ENCODE measurements at places on chromosomes 16 and 17.
A peak's percentile ranks its signal among the peaks of the same experiment; 100 is the strongest.

DNA sequence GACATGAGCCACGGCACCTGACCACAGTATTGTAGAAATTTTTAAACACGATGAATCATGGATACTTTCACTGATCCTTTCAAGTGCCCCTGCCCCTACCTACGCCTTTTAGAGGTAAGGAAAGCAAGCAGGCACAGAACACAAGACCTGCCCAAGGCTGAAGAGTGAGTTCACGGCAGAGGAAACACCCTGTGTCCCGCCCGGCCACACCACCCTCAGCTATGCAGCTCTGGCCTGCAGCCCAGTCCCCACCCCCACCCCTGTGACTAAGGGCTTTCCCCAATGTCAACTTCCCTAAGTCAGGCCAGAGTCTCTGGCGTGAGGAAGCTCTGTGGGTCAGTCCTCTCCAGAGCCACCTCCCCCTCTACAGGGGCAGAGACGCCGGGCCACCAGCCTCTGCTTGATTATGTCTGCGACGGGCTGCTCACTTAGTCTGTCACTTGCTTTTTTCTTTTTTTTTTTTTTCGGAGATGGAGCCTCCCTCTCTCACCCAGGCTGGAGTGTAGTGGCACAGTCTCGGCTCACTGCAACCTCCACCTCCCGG is 8.4 kb downstream of the SLC16A5 start:
- peak; percentile 34 for DNase-seq

DNA sequence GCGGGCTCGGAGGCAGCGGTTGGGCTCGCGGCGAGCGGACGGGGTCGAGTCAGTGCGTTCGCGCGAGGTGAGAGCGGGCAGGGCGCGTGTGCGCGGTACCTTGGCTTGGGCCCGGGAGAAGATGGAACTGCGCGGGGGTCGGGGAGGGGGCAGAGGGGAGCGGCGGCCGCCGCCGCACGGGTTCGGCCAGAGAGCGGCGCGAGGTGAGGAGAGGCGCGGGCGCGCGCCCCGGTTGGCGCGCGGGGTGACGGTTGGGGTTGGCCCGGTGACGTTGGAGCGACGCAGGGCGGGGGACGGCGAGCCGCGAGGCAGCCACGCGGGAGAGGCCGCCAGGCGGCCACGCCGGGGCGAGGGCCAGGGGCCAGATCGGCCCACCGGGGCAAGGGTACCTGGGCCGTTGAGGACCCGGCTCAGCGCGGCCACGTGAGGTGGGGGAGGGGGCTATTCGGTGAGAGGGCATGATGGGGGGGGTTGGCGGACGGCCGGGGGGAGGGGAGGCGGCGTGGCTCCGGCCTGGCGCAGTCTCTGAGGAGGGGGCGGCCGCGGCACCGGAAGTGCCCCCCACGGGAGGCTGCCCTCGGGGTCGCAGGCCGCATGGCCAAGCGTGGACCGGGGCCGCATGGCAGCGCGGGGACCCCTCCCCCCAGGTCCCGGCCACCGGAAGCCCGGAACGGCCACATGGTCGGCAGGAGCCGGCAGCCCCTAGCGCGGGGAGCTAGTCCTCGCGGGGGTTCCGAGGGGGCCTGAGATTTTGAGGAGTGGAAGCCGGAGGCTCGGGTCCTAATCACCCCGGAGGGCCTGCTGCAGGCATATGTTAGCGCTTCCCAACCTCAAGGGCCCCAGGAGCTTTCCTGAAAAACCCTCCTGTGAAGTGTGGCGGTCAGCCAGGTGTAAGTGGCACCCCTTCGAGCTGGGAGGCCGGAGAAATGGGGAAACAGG is 527 bp downstream of the EIF5A start:
- DNase-seq = no peak

- no peak for DNase-seq
These were observed 26.5 kb downstream of the KANSL1 start for GRCh38 chr17:46166692-46167249.

- no peak for DNase-seq
These were observed 13.7 kb upstream of the XYLT2 start for GRCh38 chr17:50332196-50332595.

DNA sequence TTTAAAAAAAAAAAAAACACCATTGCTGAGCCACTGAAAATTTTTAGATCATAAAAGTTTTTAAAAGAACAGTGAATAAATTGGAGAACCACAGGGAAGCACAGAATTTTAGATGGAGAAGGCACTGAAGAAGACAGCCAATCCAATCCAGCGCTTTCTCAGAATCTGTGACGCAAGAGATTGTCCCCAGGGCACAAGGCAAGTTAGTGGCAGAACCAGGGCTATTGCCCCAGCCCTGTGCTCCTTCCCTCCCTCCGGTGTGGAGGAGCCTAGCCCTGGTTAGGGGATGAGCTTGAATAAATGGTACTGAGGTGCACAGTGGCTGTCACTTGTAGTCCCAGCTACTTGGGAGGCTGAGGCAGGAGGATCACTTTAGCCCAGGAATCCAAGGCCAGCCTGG is 108.3 kb downstream of the ZNF423 start:
- DNase-seq = no peak

DNA sequence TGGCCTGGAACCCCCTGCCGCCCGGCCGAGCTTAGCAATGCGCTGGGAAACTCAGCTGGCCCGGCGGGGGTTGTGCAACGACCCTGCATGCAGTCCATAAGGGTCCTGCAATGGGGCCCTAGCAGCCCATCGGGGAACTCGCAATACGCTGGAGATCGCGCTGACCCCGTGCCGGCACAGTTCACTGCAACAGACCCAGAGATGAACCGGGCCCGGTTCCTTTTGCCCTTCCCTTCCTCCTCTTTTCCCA is 375 bp downstream of the SLC25A11 start:
- DNase-seq = no peak

- peak; percentile 33 for DNase-seq
These were observed 21.0 kb downstream of the ACE start for GRCh38 chr17:63497708-63498483.

GRCh38 chr16:19804538-19805323 is 79.9 kb downstream of the GPRC5B start:
- DNase-seq = peak; percentile 97

DNA sequence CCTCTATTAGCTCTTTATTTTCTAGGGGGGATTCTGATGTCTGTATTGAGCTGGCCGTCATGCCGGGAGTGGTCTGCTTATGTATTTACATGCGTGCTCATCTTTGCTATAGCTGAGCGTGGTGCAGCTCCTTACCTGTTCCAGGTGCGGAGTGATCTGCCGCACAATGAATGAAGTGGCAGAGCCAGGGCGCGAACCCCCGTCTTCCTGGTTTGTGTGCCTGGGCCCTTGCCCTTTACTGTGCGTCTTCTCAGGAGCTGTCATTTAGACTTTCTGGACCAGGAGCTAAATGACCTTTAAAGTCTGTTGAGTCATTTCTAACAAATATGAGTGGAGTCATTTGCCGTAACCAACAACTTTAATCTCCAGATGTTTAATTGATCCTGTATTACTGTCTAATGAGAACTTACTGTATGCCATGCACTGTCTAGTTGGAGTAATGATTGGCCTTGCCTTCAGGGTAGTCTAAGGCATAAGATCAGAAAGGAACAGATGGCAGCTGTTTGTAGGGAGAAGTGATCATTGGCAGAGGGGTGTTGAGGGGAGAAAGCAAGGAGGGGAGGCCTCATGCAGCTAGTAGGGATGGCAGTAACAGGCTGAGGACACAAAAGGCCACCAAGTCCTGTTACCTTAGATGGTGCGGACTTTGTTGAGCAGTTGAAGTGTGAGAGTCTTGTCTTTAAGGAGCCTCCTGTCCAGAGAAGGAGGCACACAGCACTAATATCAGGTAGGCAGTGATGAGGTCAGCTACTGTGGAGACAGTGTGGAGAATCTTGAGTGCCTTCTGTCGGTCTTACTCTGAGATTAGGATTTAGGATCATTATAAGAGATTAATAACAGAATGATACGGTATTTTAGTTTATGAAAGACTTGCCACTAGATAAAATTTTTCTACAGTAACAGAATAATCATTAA is 53.9 kb downstream of the USP10 start:
- DNase-seq = no peak

DNA sequence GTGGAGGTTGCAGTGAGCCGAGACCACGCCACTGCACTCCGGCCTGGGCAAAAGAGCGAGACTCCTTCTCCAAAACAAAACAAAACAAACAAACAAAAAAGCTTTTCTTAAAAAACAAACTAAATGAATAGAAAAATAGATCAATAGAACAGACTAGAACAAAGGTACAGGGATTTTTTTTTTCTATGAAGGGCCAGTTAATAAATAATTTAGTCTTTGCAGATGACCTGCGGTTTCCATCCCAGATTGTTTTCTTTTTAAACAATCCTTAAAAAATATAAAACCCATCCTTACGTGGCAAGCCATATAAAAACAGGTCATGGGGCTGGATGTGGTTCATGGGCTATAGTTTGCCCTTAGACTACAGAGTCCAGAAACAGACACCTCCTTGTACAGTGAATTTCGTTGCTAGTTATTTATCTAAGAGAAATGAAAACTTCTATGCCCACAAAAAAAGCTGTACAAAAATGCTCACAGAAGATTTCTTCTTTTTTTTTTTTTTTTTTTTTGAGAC is 45.4 kb downstream of the CREBBP start:
- DNase-seq = no peak

GRCh38 chr17:53736516-53737240 is 86.0 kb upstream of the KIF2B start:
- no peak for DNase-seq

- no peak for DNase-seq
These were observed 83.9 kb upstream of the IRX5 start for GRCh38 chr16:54846766-54847165.

- DNase-seq = peak; percentile 14
These were observed 252.3 kb downstream of the SNX29 start for GRCh38 chr16:12228602-12229499.

DNA sequence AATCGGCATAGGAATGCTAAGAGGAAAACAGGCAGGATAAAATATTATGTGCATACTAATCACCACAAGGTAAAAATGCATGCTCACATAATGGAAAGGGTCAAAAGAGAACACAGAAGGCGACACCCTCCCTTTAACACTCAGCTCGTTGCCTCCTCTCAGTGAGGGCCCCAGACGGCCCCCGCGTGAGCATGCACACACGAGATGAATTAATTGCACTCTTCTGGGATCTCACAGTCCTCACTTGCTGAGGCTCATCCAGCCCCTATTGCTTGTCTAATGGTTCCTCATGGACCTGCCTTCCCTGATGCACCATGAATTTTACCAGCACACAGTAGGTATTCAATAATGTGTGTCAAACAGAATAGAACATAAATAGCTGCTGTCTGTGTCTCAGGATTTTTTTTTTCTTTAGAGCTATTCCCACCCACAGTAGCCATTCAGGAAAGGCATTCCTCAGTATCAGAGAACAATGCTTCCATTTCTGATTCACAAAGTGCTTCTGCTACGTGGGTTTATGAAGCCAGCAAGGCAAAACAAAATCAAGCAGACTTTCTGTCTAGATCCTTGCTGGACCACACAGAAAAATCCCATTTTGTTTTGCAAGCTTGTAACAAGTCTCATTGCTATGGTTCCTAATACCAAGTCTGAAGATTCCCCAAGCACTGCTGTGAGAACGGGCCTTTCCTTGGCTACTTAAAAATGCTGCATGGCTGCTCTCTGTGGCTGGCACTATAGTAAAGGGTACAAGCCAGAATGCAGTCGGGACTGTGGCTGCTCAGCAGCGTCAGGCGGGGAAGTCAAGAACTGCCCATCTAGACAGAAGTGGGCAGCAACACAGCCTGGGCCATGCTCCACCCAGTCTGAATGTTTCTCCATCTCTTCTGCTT is 43.6 kb downstream of the TOM1L2 start:
- DNase-seq = no peak

GRCh38 chr16:88747588-88748301 is 37.3 kb downstream of the PIEZO1 start:
- DNase-seq = peak; percentile 64

DNA sequence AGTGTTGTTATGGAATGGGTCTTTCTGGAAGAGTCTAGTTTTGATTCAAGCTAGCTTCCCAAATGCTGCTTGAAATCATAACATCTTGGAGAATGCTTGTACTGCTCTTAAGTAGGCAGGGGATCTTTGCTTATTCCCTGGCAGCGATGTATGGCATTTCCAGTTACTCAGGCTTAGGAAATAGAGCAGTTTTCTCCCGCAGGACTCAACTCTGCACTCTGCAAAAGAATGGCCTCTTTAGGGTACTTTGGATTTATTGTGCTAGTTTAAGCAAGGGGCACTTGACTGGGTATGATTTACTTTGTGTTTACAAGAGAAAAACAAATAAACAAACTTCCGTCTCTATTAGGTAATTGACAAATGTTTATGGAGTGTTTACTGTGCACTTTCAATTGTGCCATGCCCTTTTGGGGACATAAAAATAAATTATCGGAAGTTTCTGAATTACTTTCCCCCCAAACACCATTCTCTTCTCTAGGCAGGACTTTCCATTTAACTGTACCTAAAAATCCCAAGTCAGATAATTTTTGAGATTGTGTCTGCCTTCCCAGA is 164.0 kb downstream of the MAP2K6 start:
- peak; percentile 4 for DNase-seq

GRCh38 chr17:40219594-40220338 is 662 bp downstream of the WIPF2 start:
- peak; percentile 21 for DNase-seq

DNA sequence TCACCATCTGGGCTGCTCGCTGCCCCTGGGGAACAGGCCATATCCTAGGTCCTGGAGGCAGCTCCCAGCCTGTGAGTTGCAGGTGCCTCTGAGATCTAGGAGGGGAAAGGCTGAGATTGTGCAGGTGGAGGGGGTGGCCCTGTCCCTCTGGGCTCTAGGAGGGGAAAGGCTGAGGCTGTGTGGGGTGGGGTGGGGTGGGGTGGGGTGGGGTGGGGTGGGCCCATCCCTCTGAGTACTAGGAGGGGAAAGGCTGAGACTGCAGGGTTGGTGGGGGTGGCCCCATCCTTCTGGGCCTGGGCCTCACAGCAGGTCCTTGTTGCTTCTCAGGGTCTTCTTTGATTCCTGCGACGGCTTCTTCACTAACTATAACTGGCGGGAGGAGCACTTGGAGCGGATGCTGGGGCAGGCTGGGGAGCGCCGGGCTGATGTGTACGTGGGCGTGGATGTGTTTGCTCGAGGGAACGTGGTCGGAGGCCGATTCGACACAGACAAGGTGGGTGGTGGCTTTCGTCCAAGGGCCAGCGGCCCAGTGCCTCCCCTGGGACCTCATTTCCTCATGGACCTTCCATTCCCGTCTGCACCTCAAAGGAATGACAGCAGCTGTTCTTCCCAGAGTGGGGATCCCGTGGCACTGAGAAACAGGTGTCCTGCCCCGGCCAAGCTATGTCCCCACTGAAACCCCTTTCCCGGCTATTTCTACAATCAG is 7.1 kb downstream of the ENGASE start:
- DNase-seq = no peak

Measured in NCI-H2029 (cell line).